Stimulated activated CD8-positive, alpha-beta memory T cell treated with anti-CD3 and anti-CD28 coated beads, Interleukin-2, amount 100 ng/mL, for 1 hour (primary cell): ENCODE measurements at places on chromosomes 5 and 9.

- no peak for DNase-seq
Observed at GRCh38 chr9:124479371-124479770, 27.8 kb downstream of the NR5A1 start.

DNA sequence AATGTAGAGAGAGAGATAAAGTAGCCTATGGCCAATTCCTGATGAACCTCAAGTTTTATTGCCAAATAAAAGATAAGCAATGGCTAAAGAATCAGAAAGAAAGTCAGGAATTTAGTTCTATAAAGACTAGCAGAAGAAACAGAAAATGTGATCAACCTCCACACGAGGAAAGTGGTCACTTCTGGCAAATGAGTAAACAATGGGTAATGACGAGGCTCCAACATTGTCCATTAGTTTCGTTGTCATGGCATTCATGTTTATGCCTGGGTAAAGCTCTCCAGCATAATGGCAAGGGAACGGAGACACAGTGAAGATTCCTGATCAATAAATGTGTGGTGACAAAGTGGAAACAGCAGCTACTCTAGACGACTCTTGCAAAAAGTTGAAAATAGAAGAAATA, 341.8 kb upstream of the CTNND2 start:
- no peak for DNase-seq

GRCh38 chr5:122718611-122719010, 56.3 kb upstream of the SNX2 start:
- DNase-seq, result no peak

GRCh38 chr9:120336021-120336752, 243.8 kb downstream of the CDK5RAP2 start:
- no peak for DNase-seq

- DNase-seq, result no peak
Observed at GRCh38 chr9:70494221-70494620, 79.8 kb upstream of the KLF9 start.

DNA sequence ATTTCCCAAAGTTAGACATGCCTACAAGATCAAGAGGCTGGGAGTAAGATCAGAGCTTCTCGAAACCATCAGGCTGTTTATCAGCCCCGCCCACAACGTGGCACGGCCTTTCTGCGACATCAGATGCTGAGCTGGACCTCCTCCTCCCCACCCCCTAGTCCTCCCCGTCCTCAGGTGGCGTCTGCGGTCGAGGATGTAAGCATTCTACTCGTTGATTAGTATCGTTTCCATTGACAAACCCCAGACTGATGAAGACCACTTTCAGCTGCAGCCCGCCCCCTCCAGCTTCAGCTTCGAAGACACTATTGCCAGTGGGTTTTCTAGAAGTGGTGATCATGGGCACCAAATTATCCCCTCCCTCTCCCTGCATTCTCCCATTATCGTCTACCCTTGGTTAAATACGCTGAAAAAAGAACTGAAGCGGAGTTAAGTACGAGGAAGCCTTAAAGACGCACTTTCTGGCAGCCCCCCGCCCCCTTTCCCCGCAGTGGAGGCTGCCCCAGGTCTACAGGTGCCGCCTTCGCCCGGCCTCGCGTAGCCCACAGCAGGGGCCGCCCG, 1.1 kb downstream of the PPIC start:
- DNase-seq, result no peak

GRCh38 chr5:60356745-60357144, 343.2 kb downstream of the DEPDC1B start:
- no peak for DNase-seq

- DNase-seq, result no peak
Observed at GRCh38 chr5:142846406-142846805, 76.2 kb downstream of the ARHGAP26 start.

- DNase-seq, result no peak
Observed at GRCh38 chr9:86368871-86369521, 14.8 kb upstream of the TUT7 start.

DNA sequence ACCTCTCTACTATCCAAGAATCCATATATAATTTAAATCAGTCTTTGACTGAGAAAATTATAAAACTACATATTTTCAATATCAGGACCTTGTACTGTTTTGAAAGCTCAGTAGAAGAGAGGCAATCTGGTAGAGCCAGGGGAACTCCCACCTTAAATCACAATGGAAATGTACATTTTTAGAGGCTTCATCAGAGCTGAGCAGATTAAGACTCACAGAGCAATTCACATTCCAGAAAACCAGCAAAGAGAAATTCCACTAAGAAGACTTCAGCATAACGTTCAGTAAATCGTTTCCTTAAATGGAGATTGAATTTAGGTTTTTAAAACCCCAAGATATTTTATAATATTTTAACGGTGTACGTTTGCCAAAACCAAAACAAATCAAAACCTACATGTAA, 227.8 kb upstream of the TRPM3 start:
- DNase-seq, result no peak

DNA sequence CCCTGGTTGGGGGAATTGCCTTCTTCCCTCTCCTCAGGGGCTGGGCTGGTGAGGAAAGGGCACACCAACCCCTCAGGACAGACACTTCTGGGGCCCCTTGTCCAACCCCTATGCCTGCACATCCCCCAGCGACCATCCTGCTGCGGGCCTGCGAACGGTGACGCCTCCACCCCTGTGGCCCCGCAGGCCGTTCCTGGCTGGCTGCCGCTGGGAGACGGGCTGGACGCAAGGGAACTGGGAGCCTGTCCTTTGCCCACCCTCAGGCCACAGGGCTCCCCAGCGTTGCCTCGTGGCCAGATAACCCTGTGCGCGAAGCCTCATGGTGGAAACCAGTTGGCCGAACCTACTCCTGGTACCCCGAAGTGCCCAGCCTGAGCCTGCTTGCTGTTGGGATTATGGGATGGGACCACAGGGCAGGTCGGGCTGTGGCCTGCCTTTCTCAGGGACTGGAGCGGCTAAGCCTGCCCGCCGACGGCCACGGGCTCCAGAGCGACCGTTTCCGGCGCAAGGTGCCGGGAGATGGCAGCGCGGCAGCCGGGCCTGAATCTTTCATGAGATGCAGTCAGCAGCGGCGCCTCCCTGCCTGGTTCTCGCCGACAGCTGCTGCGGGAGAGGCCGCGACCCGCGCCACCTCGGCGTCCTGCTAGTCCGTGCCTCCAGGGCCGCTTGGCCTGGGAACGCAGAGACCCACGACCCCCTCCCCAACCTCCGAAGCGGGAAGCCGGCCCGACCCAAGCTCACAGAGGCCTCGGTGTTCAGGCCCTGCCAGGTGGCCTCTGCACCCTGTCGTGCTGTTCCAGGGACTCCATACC, 6.5 kb upstream of the PITX1 start:
- DNase-seq, result no peak

DNA sequence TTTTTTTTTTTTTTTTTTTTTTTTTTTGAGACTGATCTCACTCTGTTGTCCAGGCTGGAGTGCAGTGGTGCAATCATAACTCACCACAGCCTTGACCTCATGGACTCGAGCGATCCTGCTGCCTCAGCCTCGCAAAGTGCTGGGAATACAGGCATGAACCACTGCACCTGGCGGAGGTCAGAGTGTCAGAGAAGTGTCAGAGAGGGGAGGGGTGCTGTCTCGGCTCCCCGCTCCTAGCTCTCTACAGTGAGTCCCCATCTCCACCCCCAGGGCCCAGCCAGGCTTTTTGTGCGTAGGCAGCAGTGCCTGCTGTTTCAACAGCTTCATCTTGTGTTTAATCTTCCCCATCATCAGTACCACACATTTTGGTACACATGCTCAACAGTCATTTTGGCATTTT, 38.3 kb downstream of the SAR1B start:
- DNase-seq, result no peak

GRCh38 chr5:12652201-12652600, 748.0 kb upstream of the CTNND2 start:
- no peak for DNase-seq

GRCh38 chr9:130394814-130395470, 49.8 kb upstream of the ASS1 start:
- DNase-seq, result no peak

- no peak for DNase-seq
Observed at GRCh38 chr5:135832941-135833920, 1.2 kb upstream of the SLC25A48 start.

- DNase-seq, result no peak
Observed at GRCh38 chr9:5820425-5820824, 12.5 kb downstream of the ERMP1 start.

- no peak for DNase-seq
Observed at GRCh38 chr9:101427358-101427757, 8.2 kb downstream of the ALDOB start.

GRCh38 chr9:81822301-81822865, 105.8 kb upstream of the SPATA31D4 start:
- DNase-seq, result no peak

DNA sequence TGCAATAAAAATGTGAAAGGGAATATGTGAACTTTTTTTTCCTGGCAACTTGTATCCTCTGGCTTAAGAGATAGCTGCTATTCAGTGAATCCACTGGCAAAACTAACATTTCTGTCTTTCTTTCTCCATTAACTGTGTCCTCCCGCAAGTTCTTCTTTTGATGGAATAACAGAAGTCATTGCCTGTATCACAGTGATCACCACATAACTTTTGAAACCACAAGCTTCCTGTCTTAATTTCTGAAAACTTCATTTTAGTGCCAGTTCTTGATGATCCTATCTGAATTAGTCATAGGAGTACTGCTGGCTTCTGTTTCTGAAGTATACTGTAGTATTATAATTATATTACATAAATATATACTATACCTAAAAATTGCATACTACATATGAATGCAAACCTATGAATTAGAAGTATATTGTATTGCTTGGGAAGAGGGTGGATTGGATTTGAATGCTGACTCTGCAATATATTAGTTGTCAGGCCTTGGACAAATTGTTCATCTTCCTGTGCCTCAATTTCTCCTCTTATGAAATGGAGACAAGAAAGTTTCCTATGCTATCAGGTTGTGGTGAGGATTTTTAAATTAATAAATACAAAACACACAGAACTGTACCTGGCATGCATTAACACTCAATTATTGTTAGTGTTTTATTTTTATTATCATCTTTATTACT, 441.6 kb downstream of the CETN3 start:
- no peak for DNase-seq

DNA sequence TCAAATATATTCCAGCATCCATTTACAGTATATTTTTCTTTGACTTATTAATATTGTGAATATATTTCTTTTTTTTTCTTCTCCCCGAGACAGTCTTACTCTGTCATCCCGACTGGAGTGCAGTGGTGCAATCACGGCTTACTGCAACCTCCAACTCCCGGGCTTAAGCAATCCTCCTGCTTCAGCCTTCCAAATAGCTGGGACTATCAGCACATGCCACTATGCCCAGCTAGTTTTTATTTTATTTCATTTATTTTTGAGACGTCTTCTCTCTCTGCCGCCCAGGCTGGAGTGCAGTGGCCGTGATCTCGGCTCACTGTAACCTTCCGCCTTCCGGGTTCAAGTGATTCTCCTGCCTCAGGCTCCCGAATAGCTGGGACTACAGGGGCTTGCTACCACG, 7.4 kb upstream of the GLIPR2 start:
- no peak for DNase-seq

- DNase-seq, result no peak
Observed at GRCh38 chr5:123856766-123857165, 344.8 kb downstream of the CSNK1G3 start.

- DNase-seq, result no peak
Observed at GRCh38 chr5:16669776-16670175, 53.0 kb upstream of the RETREG1 start.
